H4 (cell line): ENCODE measurements at places on chromosomes 1 and 21. TPM values are rescaled to one million over a fixed set of nuclear protein-coding genes. Genes with fewer than 3 reads are reported as not detected.

- DNase-seq, result no peak
Measured at GRCh38 chr1:37177230-37177864, 143.0 kb upstream of the GRIK3 start.

DHRS3 gene
- 38.1 and 43.1 TPM in 2 replicates for total RNA-seq

DNA sequence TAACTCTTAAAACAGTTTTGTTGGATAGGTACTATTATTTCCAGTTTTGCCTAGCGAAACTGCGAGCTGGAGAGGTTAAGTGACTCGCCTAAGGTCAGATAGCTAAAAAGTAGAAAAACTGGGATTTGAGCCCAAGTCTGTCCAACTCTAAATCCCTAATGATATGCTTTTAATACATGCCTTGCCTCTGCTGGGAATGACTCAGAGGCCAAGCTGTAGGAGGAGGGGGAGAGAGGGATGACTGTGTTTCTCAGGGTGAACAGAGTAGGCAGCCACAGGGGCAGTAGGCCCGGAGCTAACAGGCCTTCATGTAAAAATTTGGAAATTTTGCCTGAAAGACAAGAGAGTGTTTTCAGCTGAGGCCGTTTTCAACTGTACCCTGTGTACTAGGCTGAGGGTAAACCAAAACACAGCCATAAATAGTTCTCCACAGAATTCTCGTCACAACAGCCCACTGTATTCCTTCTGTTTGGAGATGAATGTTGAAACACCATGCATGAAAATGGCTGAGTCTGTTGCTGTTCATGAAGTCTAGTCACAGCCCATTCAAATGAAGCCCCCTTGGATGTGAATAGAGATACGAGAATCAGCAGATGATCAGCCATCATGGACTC is 107.5 kb upstream of the HOOK1 start:
- DNase-seq, result peak; percentile 86

S100A7A gene
- total RNA-seq, result not detected in 2 replicates

- DNase-seq, result no peak
Measured at GRCh38 chr21:38205940-38206339, 50.9 kb upstream of the KCNJ15 start.

DNA sequence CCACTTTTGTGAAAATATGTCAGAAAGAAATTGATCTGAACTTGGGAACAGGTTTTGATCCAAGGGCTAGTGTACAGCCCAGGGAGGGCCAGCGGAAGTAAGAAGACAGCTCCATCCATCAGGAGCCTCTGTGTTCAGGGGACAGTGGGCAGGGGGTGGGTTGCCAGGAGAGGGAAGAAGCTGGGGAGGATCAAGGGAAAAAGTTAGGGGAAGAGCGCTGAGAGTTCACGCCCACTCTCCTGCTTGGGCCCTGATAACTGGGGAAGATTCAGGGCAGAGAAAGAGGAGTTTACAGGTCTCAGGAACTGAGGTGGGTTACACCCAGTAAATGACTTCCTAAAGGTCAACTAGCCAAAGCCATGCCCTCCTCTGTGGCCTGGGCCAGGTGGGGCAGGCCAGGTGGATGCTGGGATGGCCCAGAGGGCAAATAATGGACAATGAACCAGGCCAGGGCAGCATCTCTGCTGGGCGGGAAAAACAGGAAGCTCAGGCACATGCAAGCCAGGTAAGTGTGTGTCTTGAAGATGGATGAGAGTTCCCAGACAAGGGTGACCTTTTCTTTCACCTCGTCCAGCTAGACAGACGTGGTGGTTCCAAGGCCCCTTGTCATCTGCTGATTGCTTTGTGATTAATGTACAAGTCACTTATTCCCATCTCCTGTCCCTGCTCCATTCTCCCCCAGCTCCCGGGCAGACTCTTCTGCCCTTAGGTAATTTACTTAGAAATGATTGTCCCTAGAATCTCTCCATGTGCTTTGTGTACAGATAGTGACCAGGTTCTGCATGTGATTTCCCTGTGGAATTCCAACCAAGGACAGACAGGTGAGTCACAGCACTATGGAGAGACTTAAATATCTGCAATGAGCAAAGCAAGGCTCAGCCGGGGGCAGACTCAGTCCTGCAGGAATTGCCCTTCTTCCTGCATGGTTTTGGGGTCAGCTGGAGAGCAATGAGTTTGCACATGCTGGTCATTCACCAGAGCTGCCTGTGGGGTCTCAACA is 57.0 kb downstream of the MDM4 start:
- no peak for DNase-seq

F5 gene
- total RNA-seq, result not detected in 2 replicates

GRCh38 chr21:28518630-28519029 is 474.0 kb downstream of the LTN1 start:
- no peak for DNase-seq

DNA sequence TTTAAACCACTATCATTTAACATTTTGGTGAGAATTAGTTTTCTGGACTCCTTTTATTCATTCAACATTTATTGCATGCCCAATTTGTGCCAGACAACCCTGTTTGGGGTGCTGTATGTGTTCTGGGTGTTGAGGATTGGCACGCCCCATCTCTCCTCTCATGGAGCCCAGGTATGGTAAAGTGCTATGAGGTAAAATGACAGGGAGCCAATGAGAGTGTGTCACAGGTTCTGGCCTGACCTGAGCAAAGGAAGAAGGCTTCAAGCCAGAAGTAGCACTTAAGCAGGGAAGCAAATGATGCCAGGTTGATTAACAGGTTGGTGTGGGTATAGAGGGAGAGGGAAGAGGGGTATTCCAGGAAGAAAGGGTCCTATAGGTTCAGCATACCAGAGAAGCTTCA is 21.1 kb upstream of the SLC22A15 start:
- no peak for DNase-seq

HAO2 gene
- not detected in 2 replicates for total RNA-seq

DNA sequence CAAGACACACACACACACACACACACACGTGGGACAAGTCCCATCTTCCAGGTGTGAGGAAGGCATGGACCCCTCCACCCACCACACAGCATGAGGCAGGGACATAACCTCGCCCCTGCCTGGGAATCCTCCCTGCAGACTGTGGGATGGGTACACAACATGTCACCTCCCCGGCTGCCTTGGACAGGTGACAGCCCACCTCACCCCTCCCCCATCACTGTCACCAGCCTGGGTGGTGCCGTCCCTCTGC is 40.7 kb downstream of the AHDC1 start:
- no peak for DNase-seq

DNA sequence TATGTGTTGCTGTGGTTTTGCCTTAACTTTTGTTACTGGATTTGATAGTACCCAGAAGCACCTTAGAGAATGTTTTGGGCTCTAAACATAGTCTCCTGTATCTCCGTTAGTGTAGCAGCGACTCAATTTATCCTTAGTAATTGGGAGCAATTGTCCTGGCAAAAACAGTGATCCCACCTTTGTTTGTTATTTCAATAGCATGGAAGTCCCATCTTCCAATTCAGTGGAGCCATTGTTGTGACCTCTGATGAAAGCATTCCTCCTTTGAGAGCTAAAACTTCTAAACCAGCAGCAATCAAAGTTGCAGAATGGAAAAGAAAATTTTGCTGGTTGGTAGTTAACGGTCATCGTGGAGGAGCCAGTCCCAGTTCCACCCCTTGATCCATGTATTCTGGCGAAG is 34.7 kb downstream of the RTCA start:
- no peak for DNase-seq

CATSPERE gene
- not detected in 2 replicates for total RNA-seq

ACBD3 gene
- total RNA-seq, result 25.7 and 39.4 TPM in 2 replicates

DNA sequence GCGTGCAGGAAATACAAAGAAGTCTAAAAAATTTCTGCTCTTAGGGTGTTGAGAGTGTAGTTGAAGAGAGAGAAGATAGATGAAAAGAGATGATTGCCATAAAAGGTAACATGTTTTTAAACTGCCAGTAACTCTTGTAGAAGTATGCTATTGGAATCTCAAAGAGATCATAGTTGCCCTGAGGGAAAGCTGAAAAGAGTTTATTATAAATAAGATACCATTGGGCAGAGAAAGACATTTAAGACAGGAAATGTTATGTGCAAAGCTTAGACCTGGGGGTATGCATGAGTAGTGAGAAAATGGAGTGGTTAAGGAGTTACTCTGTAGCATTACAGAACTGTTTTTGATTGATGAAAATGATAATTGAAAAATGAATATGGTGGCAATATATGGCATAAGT is 17.6 kb downstream of the GABPA start:
- DNase-seq, result no peak

FCER1A gene
- total RNA-seq, result not detected in 2 replicates

- no peak for DNase-seq
Measured at GRCh38 chr1:165671526-165671925, 26.8 kb downstream of the ALDH9A1 start.

- DNase-seq, result no peak
Measured at GRCh38 chr1:163094589-163094988, 25.4 kb downstream of the RGS4 start.

- DNase-seq, result no peak
Measured at GRCh38 chr1:240800291-240800690, 188.3 kb upstream of the GREM2 start.

DNA sequence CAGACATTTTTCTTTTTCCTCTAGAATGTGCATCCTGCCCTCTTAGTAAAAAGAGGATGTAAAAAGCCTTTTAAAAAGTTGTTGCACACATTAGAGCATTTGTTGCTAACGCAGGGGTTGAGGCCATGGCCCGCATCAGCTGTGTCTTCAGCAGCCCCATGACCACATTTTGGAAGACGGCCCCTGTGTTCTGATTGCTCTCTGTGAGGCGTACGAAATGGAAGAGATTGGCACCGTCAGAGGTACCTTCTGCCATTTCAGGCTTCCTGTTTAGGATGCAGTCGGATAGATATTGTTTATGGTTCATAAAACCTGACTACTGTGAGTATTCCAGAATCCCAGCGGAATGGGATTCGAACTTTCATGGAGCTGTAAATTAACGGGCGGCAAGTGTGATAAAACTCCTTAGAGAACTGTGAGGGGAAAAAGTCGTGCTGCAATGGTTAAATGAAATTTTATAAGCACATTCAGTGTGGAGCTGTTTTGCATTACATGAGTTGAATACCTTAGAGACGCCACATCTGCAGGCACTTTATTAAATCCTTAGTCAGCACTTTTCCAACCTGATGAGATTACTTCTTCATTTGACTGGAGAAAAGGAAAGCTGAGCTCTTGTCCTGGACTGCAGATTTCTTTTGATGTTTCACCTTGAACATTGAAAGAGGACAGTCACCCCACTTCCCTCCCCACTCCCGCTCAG is 273.9 kb downstream of the TM2D1 start:
- no peak for DNase-seq

- peak; percentile 62 for DNase-seq
Measured at GRCh38 chr1:244896550-244896949, 32.2 kb upstream of the HNRNPU start.

LCE1A gene
- total RNA-seq, result not detected in 2 replicates

GRCh38 chr1:116426401-116426800 is 53.4 kb downstream of the ATP1A1 start:
- no peak for DNase-seq

DNA sequence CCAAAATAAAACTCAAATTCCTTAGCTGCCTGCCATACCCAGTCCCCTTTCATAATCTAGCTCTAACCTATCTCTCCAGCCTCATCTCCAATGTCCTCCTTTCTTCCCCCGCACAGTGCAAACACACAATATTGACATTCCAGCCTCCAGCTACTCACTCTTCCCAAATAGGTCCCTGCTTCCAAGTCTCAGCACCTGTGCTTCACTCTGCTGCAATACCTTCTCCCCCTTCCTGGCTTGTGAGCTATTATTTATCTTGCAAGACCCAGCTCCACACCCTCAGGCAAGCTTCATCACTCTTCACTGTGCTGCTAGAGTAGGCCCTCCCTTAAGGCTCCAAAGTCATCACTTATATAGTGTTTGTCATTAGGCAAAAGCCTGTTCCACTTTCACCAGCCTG is 9.7 kb downstream of the PLPP3 start:
- DNase-seq, result no peak

GRCh38 chr1:92482665-92483609 is 3.8 kb downstream of the GFI1 start:
- no peak for DNase-seq

- DNase-seq, result no peak
Measured at GRCh38 chr1:150320667-150320978, 710 bp upstream of the PRPF3 start.

DNA sequence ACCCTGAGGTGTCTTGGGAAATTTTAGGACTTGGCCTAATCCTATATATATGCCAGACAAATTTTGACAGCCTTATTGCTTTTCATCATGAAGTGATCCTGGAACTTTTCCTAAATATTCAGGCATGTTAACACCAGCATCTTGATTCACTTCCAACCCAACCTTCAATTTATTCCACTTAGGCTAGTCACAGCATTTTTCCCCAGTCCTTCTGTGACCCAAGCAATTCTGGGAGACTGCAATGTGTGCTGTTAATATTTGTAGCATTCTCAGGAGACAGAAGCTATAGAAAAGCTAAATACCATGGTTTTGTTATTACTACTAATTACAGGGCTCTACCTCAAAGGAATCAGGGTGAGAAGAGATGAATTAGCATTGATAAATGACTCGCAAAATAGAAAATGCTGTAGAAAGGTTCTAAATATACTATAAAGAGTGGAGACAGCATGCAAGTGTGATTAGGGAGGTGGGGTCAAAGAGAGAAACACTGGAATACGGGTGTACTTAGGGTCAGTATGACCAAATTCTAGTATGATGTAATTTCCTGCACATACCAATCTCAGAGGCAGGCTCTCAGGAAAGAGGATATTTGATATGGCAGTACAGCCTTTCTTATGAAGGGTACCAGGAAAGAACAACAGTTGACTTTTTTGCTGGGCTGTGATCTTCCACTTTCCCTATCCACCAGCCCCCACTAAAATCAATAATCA is 29.1 kb downstream of the PRRX1 start:
- DNase-seq, result peak; percentile 40

DNA sequence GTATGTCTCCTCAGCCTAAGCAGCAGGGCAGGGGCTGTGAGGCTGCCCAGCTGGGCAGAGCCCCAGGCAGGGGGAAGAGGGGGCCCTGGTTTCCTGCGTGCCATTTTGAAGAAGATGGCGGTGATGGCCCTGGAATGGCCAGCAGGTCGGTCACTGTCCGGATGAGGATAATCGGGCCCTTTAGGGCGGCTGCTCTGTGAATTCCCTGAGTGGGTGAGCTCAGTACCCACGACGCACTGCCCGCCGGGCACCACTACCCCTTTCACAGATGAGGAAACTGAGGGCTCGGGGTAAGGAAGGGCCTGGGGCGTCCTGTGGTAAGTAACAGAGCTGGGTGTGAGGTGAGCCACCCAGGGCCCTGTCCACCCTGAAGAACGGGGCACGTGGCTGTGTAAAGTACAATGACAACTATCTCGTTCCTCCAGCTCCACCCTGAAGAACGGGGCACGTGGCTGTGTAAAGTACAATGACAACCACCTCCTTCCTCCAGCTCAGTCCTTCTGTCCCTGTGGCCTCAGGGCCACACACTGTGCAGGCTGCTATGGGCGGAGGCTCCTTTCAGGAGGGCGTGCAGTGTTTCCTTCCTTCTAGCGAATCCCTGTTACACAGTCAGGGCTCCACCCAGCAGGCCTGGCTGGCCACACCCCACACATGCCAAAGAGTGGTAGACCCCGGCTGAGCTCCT is 23.2 kb downstream of the ITGB2 start:
- DNase-seq, result no peak

DNA sequence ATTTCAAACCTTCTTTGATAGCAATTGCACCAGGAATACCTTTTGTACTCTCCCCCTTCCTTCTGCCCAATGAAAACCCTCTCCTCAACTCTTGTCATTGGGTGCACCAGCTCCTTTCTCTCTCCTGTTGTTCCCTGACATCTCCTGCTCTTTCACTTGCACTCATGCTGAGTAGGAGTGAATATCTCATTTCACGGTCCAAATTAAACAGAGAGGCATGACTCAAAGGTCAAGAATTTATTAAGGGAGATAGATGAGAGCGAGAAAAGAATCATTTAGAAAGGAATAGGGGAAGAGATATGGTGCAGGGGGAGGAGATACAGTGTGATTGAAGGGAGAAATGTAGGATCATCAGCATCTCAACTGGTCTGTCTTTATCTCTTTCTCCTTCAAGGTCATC is 22.1 kb downstream of the AIM2 start:
- no peak for DNase-seq
